CD4-positive, alpha-beta T cell treated with Interferon alpha-2 for 1 hour (primary cell): ENCODE measurements at places on chromosomes 12 and 14.

DNA sequence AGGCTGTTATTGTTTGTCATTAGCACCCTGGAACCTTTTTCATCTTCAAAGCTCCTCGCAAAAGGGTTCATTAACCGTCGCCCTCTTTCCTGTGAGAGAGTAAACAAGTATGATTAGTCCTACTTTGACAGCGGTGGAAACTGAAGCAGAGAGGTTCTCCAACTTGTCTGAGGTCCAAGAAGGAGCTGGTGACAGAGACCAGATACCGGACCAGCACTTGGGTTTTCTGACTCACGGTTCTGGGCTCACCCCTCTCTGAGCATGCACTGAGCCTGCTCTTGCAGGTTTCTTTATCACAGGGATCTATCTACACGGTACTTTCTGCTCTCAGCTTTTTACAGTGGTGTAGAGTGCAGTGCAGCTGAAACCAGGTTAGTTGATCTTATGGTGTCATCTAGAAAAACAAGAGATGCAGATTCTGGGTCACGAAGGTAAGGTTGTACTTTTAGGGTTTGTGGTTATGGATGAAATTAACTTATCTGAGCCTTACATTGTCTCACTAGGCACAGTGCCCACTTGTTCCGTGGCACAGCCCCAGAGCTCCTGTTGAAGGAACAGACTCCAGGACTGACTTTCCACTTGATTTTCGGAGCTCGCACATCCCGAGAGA lies 62.1 kb downstream of the PPP2R5C start:
- peak; percentile 76 for DNase-seq

DNA sequence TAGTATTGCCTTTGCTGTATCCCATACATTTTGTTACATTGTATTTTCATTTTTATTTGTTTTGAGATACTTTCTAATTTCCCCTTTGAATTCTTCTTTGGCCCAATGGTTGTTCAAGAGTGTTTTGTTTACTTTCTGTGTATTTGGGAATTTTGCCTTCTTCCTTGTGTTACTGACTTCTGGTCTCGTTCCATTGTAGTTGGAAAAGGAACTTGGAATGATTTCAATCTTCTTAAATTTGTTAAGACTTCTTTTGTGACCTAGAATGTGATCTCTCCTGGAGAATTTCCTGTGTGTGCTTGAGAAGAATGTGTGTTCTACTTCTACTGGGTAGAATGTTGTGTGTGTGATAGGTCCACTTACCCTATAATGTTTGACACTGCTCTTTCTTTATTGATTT lies 304.4 kb upstream of the RTL1 start:
- DNase-seq = no peak

- no peak for DNase-seq
Observed at GRCh38 chr14:24062216-24062980, 9.0 kb upstream of the CPNE6 start.

- DNase-seq = no peak
Observed at GRCh38 chr12:105946493-105946901, 192.3 kb downstream of the NUAK1 start.

DNA sequence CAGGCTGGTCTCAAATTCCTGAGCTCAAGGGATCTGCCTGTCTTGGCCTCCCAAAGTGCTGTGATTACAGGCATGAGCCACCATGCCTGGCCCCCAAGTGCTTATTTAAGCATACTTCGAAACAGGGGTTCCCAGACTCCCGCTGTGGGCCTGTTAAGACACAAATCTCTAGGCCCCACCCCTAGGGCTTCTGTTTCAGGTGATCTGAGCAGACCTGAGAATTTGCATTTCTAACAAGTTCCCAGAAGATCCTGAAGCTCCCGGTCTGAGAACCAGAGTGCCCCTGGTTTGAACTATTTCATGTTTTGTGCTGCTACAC lies 25.0 kb downstream of the GCH1 start:
- no peak for DNase-seq

DNA sequence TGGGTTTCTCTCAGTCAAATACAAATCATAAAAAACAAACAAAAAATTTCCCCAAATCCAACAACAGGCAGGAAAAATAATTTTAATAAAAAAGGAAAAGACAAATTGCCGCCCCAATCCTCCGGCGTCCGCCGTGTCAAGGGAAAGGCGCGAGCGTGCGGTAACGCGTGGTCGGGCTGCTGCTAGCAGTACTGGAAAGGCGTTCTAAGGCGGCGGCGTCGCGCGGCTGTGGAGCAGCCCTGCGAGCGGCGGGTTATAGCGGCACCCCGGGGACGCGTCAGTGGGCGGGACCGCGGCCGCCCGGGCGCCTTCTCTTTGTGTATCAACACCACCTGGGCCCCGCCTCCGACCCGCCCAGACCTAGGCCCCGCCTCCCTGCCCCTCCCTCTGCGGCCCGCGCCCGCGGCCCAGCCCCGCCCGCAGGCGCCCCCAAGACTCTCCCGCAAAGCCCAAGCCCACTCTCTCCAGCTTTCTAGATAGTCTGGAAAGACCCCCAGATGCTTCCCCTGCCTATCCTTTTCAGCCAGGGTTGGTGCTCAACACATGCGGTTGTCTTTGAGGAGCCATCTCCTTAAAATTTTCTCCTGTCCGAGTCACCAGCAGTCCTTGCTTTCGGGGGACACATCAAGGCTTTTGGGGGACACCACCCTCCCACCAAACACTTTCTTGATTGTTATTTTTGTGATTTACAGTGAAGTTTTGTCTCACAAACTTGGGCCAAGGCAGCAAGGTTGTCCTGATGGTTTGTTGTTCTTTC lies at the start of gene SLC38A2:
Gene SLC38A2 (minus strand): TSS at position 230 of the 757 bp plus-strand sequence. CDS start 1,480 bp downstream, outside the sequence.
- DNase-seq = peak; percentile 96

GRCh38 chr14:65041434-65041915 lies 54.8 kb downstream of the FNTB start:
- DNase-seq = no peak

DNA sequence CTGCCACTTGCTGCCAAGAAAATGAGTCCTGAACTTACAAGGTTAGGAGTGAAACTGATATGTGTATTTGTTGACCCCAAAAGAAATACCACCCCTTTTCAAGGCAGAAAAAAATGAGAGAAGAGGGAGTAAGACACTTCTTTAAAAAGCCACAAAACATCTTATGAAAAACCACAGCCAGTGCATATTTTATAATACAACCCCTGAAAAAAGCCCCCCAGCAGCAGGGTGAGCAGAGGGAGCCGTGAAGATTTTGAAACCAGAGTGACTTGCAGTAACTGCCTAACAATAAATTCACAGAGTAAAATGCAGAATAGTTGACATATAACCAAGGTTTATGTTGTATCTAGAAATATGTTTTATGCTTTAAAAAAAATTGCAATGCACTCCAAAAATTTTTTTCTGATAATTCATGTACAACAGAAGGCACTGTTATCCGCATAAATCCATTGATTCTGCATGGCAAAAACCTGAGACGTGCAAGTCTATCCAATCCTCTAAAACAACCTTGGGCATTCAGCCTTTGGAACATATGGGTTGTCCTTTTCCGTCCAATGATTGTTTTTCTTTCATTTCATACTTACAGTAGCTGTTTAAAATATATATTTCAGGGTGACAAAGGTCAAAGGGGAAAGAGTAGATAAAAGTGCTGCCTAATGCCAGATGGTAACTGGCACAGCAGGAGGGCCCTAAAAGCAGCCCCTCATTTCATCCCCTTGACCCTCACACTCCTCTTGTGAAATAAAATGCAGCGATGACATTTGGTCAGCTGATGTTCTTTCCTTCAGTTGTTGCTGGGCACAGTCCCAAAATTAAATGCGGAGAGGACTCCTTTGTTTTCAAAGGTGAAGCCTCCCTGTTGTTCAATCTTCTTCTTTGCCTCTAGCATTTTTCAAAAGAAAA lies 65.3 kb downstream of the IPO8 start:
- DNase-seq = no peak

- DNase-seq = no peak
Observed at GRCh38 chr12:75979181-75979580, 52.4 kb downstream of the PHLDA1 start.

DNA sequence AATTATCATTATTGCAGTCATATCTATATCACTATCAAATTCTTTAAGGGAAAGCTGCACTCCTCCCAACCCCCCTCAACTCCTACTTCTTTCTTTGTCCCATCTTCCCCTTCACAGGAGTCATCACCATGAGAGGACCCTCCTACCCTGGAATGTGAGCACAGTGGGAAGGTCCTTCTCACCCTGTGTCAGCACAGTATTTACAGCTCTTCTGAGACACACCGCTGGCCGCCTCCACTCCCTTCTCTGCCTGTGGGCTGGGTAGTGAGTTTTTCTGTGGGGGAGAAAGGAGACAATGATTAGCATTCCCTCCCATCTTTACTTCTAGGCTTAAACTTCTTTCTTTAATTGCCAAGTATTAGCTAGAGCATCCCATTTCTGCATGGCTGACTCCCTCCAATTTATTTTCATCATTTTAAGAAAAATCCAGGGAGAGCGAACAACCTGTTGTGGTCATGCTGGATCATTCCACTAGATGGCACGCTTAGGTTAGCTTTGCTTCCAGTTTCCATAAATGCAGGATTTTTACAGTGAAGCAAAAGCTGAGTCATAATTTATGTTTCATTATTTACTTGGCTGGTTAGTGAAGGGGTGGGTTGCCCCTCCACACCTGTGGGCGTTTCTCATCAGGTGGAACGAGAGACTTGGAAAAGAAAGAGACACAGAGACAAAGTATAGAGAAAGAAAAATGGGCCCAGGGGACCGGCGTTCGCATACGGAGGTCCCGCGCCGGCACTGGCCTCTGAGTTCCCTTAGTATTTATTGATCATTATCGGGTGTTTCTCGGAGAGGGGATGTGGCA lies 188.5 kb downstream of the ALX1 start:
- DNase-seq = no peak

- no peak for DNase-seq
Observed at GRCh38 chr12:39975374-39975918, 130.4 kb downstream of the SLC2A13 start.

DNA sequence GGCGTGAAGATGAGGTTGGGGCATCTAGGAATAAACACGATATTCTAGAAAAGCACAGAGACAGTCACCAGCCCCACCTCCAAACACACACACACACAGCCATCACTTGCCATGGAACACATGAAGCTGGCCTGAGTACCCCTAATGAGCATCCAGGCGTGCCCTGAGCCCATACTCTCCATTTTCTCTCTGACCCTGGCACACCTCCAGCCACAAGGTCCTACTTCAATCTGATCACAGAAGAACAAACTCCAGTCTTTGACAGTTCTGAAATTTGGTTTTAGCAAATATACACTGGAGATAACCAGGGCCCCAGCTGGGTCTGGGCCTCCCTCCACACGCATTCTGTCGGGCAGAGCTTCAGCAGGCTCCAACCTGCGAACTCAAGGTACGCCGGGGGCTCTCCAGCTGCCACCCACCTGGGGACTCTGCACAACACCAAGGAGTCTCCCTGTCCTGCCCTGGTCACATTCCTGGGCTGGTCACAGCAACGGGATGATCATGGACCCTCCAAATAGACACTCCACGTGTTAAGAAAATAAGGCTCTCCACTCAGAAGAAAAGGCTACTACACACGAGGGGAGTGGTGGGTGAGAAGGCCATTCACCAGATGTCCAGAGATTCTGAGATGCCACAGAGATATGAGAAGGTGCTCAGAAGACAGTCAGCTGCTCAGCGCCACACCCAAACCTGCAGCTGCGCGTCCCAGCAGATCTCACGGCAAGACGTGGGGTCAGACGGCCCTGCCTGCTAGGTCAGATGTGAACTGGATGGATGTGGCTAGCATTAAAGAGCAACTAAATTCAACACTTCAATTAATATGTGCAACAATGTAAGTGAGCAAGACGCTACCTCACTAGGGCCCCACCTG lies 57.0 kb upstream of the PNMA1 start:
- no peak for DNase-seq

- no peak for DNase-seq
Observed at GRCh38 chr12:119512772-119513497, 80.6 kb upstream of the TMEM233 start.

- no peak for DNase-seq
Observed at GRCh38 chr12:30691122-30691879, 4.4 kb downstream of the IPO8 start.

- DNase-seq = no peak
Observed at GRCh38 chr14:29930283-29930682, 2.6 kb upstream of the PRKD1 start.

DNA sequence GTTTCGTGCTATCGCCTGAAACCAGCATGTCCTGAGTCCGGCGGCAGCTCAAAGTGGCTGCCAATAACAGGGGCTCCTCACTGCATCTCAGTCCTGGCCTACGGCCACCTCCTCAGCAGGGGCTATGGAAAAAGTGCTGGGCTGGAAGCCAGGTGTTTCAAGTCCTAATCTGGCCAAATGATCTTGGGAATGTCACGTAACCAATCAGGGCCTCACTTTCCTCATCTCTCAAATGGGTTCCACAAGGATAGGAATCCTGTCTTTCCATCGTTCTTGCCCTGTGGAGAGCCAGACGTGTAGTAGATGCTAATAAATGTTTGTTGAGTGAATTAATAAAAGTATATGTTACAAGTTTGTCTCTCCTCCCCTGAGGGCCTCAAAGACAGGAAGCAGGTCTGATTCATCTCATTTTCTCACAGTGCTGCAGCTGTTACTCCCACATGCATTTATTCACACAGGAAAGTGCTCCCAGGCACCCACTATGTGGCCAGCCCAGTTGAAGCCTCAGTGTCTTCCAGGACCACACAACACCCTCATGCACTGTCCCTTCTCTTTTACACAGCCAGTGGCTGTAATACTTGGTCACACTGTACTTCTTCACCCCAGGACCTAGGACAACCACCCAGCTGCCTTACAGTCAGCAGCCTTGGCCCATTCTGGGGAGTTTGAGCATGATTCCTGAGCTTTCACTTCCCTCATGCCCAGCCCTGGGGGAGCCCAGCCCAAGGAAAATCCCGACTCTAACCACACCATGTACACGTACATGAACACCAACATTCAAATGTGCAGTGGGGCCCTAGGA lies 5.0 kb downstream of the CMKLR1 start:
- DNase-seq = peak; percentile 20

DNA sequence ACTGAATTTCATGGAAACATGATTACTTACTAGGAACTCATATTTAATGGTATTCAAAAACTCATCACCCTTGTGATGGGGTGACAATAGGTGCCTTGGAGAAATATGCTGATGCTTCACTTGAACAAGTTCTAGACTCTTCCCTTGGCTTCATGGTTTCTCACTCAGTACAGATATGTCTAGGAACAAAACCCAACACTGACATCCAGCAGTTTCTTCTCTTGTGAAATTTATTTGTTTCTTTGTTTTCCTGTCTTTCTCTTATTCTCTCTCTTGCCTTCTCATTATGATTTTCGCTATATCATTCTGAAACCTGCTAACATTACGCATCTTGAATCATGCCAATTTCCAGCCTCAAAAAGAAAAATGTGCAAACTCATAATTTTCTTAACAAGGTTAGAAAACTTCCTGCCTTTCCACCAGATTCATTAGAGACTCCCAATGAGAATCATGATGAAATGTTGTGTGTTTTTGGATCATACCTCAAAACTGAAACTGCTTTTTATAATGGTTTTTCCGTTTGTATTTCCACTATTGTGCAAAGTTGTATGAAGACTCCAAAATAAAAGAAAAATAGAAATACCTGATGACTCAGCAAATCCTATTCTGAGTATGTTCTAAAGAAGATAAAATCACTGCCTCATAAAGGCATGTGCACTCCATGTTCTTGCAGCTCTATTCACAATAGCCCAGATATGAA lies 1021.5 kb downstream of the TMEM121 start:
- no peak for DNase-seq
